ENCODE measurements at places on chromosomes 1 and 21.

DNA sequence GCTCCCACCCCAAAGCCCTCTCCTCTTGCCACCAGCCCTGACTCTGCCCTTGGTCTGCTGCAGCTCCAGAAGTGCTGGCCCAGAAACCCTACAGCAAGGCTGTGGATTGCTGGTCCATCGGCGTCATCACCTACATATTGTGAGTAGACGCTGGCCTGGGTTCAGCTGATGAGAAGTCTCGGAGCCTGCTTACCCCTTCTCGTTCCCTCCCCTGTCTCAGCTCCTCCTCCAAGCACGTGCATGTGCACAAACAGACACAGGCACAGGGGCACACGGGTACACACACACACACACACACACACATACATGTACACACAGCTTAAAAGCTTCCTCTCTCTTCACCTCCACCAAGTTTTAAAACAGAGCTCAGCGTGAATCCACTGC, 24.3 kb downstream of the CAMK1G start:
- no peak for DNase-seq

- DNase-seq: no peak
Observed at GRCh38 chr1:200336901-200337391, 72.9 kb downstream of the ZNF281 start.

- DNase-seq: no peak
Observed at GRCh38 chr1:217076902-217077301, 353.7 kb upstream of the ESRRG start.

DNA sequence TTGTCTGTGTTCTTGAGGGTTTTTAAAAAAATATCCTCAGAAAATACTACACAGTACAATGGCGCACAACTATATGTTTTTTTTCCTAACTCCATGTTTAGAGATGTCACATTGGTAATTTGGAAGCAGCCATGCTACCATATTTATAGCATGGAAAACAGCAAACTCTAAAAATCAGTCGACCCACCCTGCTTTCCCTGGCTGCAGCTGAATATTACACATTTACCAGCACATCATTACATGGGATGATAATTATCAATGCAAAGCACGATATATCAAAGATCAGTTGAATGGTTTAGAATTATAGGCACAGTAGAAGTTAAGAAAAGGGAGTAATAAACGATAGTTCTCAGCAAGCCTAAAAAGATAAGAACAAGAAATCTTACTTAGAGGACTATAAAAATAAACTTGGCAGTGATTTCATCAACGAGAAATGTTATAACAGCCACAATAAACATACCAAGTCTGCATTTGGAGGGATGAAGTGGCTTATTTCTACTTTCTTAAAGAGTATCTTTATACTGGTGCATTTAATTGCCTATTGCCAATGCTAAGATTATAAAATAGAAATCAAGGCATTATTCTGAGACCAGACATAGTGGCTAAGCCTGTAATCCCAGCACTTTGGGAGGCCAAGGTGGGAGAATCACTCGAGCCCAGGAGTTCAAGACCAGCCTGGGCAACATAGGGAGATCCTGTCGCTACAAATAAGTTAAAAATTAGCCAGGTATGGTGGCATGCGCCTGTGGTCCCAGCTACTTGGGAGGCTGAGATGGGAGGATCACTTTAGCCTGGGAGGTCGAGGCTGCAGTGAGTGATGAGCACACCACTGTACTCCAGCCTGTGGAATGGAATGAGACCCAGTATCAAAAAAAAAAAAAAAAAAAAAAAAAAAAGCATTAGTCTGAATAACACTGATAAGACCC, 43.4 kb downstream of the WDR64 start:
- no peak for DNase-seq

DNA sequence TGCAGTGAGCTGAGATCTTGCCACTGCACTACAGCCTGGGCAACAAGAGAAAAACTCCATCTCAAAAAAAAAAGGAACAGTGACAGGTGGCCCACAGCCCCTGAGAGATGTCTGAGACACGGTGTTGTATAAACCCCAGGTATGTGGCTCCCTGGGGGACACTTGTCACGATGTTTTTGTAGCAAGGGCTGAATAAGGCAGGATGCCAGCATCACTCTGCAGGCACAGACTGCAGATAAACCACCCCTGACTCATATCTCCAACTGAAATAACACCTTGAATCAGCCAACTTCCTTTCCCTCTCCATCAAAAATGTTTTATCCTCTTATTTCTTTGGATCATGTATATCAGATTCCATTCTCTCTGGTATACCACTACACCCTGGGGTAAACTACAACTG, 52.5 kb downstream of the NMNAT2 start:
- DNase-seq: no peak

- no peak for DNase-seq
Observed at GRCh38 chr1:59331686-59332620, 35.1 kb downstream of the FGGY start.

DNA sequence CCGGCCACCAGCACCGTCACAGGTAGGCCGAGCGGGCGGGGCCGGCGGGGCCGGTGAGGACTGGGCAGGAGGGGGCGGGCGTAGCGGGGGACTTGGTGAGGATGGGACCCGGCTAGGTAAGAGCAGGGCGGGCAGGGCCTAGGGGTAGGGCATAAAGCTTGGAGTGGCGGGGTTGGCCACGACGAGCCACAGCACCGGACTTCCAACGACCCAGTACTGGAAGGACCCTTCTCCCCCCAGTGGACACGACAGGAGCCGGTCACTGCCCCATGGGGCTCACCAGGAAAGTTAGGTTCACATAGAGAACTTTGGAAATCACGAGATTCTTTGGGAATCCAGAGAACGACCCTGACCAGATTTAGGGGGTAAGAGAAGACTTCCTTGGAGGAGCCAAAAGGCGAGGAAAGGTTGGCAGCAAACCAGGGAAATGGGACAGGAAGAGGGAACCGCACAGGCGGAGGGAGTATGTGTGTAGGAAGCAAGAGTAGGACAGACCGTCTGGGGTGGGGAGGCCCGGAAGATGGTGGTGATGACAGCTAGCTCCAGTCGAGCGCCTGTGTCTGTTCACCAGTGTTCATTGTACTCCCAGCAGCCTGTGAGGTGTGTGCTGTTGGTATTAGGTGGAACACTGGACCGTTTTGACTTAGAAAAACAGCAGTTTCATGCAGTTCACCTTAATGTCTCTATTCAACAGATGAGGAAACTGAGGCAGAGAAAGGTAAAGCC, 20.4 kb downstream of the ZNF362 start:
- DNase-seq: no peak

DNA sequence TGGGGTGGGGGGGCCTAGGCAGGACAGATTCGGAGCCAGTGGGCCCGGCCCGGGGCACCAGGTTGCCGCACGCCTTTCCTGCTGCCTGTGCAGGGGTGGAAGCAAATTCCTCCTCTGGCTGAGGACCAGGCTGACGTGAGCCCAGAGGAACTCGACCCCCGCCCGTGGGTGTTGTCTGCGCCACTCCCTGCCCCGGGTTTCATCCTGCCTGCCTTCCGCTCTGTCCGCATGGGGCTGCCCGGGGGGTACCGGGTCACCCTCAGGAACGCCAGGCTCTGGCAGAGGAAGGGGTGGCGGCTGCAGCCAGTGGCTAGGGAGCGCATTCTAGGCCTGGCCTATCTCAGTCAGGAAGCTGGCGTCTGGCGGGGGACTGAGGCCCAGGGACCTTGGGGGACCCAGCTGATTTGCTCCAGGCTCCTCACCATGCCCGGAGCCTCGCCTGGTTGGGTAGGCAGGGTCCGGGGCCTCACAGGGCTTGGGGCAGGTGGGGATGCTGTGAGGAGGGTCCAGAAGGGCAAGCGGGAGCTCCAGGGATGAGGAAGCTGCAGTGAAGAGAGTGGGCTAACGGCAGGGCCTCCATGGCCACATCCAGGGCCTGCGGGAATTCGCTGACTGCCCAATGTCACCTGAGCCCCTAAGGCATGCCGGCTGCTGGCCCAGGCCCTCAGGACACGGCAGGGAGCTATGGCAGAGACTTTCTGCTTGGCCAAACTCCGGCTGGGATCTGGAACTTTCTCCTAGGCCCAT, 2.4 kb upstream of the IBA57 start:
- DNase-seq: no peak

DNA sequence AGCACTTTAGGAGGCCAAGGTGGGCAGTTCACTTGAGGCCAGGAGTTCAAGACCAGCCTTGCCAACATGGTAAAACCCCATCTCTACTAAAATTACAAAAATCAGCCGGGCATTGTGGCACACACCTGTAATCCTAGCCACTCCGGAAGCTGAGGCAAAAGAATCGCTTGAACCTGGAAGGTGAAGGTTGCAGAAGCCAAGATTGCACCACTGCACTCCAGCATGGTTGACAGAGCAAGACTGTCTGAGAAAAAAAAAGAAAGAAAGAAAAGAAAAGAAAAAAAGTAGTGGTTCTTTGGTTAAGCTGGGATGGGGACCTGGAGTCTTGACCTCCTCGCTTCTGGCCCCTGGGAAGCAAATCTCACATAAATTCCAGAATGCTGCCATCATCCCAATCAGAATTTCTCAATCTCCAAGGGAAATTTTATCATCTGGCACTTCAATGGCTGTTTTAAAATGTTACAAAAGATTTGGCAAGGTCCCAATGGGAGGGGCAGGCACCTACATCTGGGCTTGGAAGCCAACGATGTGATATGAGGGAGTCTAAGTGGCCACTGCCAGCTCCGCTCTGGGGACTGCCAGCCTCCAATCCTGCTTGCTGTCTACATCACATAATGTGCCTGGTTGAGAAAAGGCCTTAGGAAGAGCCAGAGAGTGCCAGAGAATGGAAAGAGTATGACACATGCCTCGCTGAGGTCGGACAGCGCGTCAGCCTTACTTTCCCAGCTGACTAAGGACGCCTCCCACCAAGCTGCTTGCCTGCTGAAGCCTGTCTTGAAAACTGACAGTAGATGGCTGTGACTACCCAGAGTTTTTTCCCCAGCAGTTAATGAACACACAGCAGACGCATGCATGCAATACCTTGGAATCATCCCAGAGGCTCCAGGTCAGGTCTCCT, 42.1 kb upstream of the SRP9 start:
- DNase-seq: no peak

DNA sequence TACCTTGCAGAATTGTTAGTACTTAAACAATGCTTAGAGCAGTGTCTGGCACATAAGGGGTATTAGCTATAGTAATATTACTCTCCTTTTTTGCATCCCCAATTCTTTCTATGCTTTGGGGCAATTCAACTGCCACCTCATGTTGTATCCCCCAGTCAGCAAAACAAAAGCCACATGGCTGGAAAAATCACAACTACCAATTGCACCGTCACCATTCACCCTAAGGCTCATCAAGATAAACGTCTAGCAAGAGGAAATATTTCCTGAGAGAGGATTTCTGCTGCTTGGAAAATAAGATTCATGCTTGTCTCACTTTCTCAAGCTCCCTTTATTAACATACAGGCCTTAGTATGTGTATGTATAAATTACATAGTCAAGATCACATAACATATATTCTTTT, 12.1 kb upstream of the TLR5 start:
- no peak for DNase-seq

DNA sequence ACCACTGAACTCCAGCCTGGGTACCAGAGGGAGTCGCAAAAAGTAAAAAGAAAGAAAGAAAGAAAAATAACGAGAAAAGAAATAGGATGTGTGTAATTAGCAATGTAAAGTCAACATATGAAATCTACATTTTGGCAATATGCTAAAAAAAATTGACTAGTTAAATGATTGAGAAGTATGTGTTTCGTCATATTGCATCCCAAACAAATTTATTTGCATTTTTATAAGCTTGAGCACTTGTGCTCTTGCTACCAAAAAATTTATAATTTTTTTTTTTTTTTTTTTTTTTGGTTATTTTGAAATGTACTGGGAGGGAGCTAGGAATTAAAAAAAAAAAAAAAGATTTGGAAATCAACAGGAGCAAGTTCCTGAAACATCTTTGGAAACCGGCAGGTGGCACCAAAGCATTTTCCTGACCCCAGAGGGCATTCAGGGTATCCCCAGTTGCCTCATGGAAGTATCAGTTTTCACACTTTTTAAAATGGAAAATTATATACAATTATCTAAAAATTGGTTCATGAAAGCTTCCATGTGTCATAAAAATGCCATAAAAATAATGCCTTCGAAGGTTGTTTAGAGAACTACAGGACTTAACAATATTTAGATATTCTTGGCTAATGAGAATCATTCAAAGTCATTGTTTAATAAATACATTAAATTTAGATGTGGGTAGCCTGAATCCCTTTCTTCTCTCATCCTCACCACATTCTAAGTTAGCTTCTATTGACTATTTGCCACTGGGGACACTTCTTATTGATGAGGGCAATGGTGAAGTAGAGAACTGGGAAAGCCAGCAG, 4.8 kb upstream of the HEATR1 start:
- DNase-seq: no peak

DNA sequence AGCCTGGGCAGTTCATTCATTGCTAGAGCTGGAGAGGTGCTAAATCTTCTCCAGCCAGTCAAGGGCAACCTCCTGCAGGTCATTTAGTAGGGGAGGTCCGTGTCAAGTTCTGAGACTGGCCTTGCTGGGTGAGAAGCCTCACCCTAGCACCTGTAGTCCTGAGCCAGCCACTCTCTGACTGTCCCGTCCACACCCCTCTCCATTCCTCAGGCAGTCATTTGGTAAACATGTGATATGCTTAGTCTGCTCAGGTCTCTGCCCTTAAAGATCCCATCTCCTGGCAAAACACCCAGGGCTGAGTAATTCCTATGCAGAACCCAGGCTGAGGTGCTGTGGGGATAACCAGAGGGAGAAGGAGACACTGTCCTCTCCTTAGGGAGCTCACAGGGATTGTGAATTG, 13.7 kb upstream of the IGFN1 start:
- DNase-seq: no peak

- no peak for DNase-seq
Observed at GRCh38 chr1:170067253-170067819, 7.2 kb downstream of the KIFAP3 start.

DNA sequence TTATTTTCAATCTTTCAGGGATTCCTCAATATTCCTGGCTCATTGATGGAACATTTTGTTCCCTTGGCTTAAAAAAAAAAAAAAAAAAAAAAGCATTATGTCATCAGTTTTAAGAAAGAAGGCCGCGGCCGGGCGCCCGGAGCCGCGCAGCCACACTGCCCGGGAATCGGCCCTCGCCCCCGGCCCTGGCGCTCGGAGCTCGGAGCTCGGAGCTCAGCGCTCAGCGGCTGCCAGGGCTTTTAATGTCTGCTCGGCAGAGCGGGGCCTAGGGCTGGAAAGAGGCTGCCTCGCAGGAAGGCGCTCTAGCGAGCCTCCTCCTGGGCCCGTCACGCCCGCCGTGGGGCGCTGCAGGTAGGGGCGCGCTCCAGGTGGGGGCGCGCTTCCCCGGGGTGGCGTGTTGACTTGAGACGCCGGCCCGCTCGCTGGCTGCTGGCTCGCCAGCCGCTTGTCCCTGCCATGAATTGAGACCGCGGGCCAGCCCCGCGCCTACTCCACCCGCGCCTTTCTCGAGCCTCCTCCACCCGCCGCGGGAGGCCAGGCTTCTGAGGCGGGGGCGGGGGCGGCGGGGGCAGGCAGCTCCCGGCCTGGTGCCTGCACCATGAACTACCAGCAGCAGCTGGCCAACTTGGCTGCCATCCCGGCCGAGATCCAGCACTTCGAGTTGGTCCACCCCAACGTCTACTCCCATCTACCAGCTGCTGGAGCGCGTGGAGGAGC, 5.4 kb upstream of the TDRD5 start:
- peak; percentile 29 for DNase-seq

- DNase-seq: no peak
Observed at GRCh38 chr1:33687000-33687399, 176.9 kb upstream of the HMGB4 start.

GRCh38 chr1:104073463-104073902, 323.8 kb downstream of the AMY1C start:
- no peak for DNase-seq

GRCh38 chr1:64527165-64527564, 57.2 kb downstream of the CACHD1 start:
- no peak for DNase-seq

GRCh38 chr1:65393347-65393746, 27.1 kb upstream of the LEPR start:
- DNase-seq: no peak

GRCh38 chr1:77459881-77460280, 178.1 kb downstream of the AK5 start:
- no peak for DNase-seq

All from T-helper 2 cell (primary cell).